ENCODE measurements at places on chromosomes 1 and 21.
A peak's percentile ranks its signal among the peaks of the same experiment; 100 is the strongest.

DNA sequence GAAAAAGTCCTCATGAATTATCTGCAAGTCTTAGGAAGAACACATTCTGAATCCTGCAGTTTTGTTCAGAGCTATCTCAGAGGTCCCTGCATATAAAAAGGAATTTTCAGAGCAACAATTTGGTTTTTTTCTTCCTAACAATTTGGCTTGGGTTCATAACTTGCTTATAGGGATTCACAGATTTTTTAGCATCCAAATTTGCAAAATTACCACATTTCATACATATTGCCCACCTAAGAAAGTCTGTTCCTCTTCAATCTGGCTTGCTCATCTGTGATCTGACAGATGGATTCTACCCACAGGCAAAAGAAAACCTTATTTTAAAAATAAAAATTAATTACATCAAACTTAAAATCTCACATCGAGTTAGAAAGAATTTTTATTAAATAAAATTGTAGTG, 714.4 kb upstream of the NCAM2 start:
- no peak for DNase-seq

GRCh38 chr1:166418344-166418933, 251.6 kb upstream of the FAM78B start:
- DNase-seq, result no peak

DNA sequence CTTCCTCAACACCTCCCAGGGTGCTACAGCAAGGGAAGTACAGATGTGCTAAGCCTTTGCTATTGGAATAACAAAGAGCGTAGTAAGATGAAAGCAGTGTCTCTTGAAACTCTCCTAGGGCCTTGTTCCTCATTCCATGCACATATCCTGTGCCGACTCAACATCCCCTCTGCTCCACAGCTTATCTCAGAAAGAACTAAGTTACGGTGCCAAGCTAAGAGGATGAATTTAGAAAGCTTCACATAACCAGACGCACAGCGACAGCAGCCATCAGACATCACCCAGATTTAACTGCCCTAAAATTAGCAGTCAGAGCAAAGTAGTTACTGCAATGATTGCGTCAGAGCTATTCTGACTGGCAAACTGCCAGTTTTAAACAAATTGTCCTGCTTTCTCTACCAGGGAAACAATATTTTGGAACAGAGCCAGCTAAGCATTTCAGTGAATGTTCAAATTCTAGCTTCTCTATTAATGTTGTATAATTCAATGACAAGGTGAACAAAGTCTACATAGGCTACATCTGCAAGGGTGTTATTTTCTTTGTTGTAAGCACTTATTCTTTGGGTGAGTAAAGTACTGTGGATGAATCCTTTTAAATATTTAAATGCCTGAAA, 9.5 kb downstream of the SIPA1L2 start:
- no peak for DNase-seq

- DNase-seq, result peak; percentile 11
Observed at GRCh38 chr1:192808163-192808517, 699 bp upstream of the RGS2 start.

- DNase-seq, result no peak
Observed at GRCh38 chr1:221908573-221908972, 166.7 kb upstream of the DUSP10 start.

DNA sequence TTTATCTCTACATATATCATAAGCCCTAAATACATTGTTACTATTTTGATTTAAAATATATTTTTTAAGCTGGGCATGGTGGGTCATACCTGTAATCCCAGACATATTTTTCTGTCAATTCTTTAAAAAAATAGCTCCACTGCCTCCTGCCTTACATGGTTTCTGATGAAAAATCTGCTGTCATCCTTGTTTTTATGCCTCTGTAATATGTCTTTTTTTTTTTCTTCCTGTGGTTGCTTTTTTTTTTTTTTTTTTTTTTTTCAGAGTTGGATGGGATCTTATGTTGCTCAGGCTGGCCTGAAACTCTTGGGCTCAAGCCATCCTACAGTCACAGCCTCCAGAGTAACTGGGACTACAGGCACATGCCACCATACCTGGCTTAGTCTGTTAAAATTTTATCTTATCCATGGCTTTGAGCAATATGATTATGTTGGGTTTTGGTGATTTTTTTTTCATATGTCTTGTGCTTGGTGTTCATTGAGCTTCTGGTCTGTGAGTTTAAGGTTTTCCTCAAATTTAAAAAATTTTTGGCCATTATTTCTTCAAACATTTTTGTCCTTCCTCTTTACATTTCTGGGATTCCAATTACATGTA, 12.4 kb upstream of the EDARADD start:
- DNase-seq, result no peak

- DNase-seq, result no peak
Observed at GRCh38 chr1:239893127-239893731, 198.5 kb upstream of the FMN2 start.

DNA sequence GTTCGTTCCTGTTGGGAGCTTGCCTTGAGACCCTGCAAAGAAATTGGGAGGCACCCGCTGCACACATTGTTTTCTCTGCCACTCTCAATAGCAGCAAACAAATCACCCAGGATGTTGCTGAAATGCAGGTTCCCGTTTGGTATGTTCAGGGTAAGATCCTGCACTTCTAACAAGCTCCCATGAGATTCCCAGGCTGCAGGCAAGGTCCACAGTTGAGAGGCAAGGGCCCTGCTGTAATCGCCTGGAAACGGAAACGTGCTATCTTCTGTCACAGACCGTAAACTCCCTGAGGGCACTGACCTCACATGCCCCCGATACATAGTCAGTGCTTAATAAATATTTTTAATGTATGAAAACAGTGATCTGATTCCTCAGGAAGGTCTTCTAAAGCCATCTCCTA, 37.8 kb downstream of the XCL1 start:
- no peak for DNase-seq

GRCh38 chr1:213891989-213892902, 95.5 kb upstream of the PROX1 start:
- DNase-seq, result no peak

GRCh38 chr1:154847891-154848290, 22.2 kb downstream of the KCNN3 start:
- DNase-seq, result no peak

- DNase-seq, result no peak
Observed at GRCh38 chr1:1564268-1564667, 10.4 kb downstream of the SSU72 start.

DNA sequence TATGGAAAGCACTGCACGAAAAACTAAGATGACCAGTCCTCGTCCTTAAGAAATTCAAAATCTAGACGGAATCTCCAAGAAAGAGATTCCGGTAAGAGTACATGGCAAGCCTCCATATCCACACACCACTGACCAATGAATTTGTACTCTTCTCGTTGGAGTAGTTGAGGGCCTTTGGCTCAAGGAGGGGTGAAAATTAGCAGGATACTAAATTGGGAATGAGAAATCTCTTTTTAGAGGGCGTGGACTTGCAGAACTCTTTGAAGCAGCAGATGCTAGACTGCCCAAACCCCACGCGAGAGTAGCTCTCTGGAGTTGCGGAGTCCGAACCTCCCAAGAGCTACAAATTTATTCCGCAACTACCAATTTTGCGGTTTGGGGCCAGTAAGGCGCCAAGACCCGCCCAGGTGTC, 872 bp upstream of the PPP2R5A start:
- DNase-seq, result no peak

GRCh38 chr1:41800311-41800829, 118.4 kb downstream of the HIVEP3 start:
- DNase-seq, result no peak

GRCh38 chr1:167775178-167775577, 53.4 kb downstream of the MPZL1 start:
- no peak for DNase-seq

- no peak for DNase-seq
Observed at GRCh38 chr21:45779226-45779625, 135.7 kb downstream of the PCBP3 start.

DNA sequence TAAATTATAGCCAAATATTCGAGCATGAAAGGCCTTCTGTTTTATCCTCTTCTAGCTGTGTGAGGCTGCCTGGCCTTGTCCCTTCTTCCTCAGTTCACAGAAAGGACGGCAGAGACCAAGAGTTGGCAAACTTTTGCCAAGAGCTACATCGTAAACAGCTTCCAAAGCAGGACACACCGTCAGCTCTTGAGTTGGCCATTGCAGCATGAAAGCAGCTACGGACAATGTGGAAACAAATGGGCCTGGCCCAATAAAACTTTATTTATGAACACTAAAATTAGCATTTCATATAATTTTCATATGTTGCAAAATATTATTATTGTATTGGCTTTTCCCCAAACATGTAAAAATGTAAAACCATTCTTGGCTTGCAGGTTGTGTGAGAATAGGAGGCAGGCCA, 10.7 kb downstream of the C21orf58 start:
- no peak for DNase-seq

- no peak for DNase-seq
Observed at GRCh38 chr1:58592522-58593134, 15.6 kb upstream of the TACSTD2 start.

DNA sequence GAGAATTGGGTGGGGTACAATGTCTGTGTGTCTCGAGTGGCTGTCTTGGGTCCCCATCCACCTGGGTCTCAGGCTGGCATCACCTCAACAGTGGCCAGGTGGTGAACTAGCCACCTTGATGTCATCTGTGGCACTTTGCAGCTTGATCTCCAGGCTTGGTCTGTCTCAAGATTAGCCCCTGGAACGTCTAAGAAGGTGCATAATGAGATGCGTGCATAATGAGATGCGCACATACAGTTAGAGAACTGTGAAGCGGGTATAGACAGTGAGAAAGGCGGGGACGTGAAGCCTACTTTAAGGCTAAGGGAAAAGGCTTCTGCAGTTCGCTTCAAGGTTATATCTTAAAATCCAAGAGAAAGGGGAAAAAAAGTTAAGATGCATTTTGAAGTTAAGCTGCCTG, 98.7 kb downstream of the WDR4 start:
- no peak for DNase-seq

DNA sequence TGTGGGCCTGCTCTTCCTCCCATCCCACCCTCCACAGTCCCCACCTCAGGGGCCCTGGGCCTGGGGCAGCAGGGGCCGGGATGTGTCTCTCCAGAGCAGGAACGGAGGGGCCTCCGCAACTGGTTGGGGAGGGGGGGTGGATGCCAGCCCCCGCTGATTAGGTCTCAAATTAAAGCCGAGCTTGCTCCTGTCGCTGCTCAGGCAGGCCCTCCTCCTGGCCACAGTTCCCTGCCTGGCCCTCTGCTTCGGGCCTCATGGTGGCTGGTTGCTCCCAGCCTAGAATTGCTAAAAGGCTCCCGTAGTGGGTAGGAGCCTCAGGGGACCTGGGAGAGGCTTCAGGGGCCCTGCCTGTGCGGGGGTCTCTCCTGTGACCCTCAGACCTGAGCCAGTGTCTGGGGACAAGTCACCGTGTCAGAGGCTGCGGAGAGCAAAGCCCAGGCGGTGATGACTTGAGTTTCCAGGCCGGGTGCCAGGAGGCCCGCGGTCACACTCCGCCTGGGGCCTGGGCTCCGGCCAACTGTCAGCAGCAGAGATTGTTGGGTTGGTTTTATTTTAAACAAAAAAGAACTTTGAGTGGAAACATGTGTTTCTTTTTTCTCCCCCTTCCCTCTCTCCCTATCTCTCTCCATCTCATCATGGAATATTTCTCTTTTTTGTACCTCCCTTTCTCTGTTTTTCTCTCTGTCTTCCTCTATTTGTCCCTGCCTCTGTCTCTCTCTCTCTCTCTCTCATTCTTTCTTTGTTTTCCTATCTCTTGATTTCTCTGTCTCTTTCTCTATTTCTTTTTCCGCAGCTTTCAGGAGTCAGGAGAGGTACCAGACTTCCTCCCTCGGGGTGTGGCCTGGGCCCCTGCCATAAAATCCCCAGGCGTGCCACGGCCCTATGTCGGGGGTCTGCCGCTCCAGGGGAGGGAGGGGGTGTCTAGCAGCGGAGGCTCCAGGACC, 20.0 kb upstream of the EPHA2 start:
- peak; percentile 39 for DNase-seq

- DNase-seq, result no peak
Observed at GRCh38 chr1:187415065-187415464, 586.3 kb downstream of the PLA2G4A start.

- no peak for DNase-seq
Observed at GRCh38 chr1:11052839-11053757, 6.1 kb upstream of the MASP2 start.
